ENCODE measurements at places on chromosomes 6 and 20. TPM values are rescaled to one million over a fixed set of nuclear protein-coding genes. Genes with fewer than 3 reads are reported as not detected.

Gene FIG4
- 9.5 TPM for polyA plus RNA-seq

GRCh38 chr20:57047281-57048026 lies 219.0 kb downstream of the BMP7 start:
- DNase-seq = peak; percentile 26

Gene RIN2
- polyA plus RNA-seq = 19.4 TPM

GRCh38 chr6:57108691-57109090 lies 18.7 kb downstream of the ZNF451 start:
- no peak for DNase-seq

Gene CDH26
- polyA plus RNA-seq = 0.25 TPM

DNA sequence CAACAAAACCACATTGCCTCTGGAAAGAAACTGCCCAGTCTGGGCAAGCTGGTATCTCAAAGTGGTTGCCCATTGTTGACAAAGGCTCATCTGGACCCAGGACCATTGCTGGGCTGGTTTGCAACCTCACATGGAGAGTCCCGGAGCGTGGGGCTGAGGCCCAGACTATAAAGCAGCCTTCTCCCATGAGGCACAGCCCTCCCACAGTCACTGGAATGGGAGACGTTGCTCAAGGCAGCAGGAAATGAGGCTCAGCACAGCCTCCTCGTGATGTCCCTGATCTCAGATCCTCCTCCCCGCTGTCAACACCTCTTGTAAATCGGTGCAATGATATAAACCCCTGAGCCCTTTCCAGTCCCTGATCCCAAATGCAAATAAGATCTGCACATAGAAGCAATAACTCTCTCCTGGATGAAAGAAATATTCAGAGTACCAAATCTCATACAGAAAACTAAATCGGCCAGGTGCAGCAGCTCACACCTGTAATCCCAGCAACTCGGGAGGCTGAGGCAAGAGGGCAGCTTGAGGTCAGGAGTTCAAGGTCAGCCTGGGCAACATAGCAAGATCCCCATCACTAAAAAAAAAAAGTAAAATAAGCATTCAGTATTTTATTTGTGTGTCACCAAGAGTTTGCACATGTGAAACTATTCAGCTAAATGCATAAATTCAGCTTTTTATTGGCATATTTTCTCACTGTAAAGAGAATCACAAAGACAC lies 103.0 kb upstream of the RREB1 start:
- DNase-seq = no peak
